CD4-positive, alpha-beta T cell treated with Interferon alpha-2 for 1 hour (primary cell): ENCODE measurements at places on chromosomes 13 and 19.
A peak's percentile ranks its signal among the peaks of the same experiment; 100 is the strongest.

GRCh38 chr19:11209839-11210655 is 12.7 kb upstream of the KANK2 start:
- DNase-seq = no peak

DNA sequence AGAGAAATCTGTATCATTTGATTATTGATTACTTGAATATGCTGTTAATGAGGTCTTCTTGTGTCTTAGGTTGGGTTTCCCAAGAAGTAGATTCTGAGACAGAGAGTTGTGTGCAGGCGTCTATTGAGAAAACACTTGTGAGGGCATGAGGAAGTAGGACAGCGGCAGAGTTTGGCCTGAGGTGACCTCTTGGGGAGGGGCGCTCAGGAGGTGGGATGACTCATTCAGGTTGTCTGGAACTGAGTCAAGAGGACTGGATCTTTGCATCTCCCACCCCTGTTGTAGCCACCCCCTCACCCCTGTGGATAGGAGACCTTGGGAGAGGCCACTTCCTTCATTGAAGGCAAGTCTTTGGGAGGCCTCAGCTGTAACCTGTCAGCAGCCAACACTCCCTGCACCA is 35.2 kb upstream of the WDFY2 start:
- DNase-seq = no peak

- no peak for DNase-seq
Measured at GRCh38 chr13:101127741-101128353, 288.5 kb downstream of the NALCN start.

GRCh38 chr13:44048326-44048725 is 168.6 kb downstream of the LACC1 start:
- DNase-seq = no peak

DNA sequence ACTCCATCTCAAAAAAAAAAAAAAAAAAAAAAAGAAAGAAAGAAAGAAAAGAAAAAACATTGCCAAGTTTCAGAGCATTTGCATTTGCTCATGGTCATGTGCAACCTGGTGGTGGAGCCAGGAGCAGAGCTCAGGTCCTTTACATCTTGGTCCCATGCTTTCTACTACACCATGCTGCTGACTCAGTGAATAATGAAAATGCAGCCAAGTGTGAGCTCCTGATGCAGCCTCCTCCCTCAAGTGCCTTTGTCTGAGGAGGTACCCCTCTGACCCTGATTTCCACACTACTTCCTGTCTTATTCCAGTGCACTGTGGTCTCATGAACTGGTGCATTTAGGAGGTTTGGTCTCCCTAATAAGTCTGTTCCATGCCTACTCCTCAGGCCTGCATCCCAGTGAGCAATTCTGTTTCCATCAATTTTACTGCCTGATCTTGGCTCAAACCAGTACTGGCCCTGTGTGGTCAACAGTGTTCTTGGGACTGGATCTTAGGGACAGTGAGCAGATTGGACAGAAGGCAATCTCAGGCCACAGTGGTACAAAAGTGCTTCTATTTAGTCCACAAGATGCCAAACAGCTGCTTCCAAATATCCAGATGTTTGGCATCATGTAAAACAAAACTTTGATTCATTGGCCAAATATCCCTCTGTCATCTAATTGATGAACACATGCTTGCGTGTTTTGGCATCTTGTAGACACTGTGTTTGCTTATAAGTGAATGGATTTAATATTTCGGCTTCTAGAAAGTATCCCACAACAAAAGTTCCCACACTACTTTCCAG is 28.8 kb upstream of the LRCH1 start:
- DNase-seq = no peak

DNA sequence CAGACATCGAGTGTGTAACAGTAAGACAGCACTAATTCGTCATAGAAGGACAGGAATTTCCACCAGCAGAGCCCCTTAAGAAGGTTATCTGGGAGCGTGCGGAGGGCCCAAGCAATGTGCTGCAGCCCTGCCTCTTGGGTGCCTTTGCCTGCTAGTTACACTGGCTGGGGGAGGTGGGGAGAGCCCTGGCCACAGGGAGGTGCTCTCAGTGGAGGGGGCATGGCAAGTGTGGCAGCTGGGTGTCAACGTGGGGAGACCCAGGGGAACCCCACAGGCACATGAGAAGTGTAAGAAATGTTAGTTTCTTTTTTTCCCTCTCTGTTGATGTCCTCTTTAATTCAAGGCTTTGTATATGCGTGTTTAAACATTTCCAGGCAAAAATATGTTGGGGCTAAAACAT is 50.9 kb upstream of the TMTC4 start:
- no peak for DNase-seq

- DNase-seq = no peak
Measured at GRCh38 chr13:89862691-89863036, 1484.8 kb upstream of the MIR17HG start.

- DNase-seq = no peak
Measured at GRCh38 chr13:37701972-37702371, 103.4 kb upstream of the POSTN start.

DNA sequence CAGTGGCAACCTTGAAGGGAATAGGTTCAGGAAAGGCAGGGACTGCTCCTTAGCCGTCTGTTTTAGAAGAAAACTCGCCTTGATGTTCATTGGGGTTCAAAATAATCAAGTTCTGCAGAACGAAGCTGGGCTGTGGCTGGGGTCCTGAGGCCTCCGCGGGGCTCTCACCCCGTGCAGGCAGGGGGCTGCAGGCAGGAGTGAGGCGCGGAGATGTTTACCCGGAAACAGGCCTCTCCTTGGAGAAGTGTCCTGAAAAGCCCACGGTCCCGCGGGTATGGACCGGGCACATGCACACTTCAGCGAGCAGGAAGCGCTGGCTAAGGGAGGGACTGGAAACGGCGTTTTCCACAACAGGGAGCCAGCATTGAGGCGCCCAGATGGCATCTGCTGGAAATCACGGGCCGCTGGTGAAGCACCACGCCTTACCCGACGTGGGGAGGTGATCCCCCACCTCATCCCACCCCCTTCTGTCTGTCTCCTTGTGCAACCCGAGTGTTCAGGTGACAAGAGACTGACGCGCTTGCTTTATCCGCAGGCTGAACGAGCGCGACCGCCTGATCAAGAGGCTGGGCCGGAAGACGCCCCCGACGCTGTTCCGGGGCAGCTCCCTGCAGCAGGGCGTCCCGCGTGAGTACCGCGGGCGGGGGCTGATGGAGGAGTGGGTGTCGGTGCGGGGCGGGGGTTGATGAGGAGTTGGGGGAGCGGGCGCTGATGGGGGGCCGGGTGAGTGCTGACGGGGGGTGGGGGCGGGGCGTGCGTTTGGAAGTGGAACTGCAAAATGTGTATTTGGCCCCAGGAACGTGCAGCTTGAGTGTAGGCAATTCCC is 39.6 kb downstream of the SHISA2 start:
- DNase-seq = peak; percentile 50
